ENCODE measurements at places on chromosomes 11 and 22.

GRCh38 chr11:96103102-96103501, 179.2 kb upstream of the MTMR2 start:
- no peak for DNase-seq

DNA sequence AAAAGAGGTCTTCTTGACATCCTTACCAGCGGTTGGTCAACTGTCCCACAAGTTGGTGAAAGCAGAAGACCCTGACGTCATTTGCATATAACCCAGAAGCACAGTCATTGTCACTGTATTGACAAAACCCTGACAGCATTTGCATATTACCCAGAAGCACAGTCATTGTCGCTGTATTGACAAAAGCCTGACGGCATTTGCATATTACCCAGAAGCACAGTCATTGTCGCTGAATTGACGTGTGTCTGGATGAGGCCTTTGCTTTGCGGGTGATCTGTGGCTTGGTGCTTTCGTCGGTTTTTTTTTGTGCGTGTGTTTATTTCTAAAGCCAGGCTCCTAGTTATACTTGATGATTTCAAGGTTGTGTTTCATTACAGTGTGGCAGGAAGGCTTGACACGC, 1145.2 kb downstream of the BRD1 start:
- no peak for DNase-seq

- DNase-seq: no peak
These were observed 35.2 kb downstream of the LRFN4 start for GRCh38 chr11:66891851-66892660.

GRCh38 chr11:77101043-77101537, 1.6 kb upstream of the OMP start:
- no peak for DNase-seq

- DNase-seq: no peak
These were observed 163.6 kb downstream of the GRIK4 start for GRCh38 chr11:120675171-120675570.

DNA sequence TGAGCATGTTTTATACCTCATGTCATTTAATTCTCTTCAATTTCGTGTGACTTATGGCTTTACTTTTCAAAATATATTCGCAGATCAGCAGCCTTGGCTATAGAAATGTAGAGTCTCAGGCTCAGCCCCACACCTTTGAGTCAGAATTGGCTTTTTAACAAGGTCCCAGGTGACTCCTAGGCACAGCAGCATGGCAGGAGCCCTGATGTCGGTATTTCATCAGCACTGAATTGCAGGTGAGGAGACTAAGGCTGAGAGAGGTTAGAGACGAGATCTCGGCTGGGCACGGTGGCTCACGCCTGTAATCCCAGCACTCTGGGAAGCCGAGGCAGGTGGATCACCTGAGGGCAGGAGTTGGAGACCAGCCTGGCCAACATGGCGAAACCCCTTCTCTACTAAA, 196.9 kb upstream of the SEZ6L start:
- no peak for DNase-seq

DNA sequence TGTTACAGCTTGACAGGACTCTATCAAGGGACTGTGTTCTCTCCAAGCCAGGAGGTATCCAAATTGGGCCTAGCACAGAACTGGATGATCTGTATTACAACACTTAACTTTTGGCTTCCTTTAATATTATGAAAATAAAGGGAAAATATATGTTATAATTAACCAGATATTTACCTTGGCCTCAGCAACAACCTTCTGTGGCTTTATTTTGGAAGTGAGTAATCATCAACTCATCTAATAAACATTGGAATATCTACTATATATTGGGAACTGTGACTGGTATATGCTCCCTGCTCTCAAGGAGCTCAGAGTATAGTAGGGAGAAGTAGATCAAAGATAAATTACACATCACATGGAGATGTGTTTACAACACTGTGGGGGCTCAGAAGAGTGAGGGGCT, 352.2 kb downstream of the METTL15 start:
- no peak for DNase-seq

- DNase-seq: no peak
These were observed 123.3 kb upstream of the CRYBB3 start for GRCh38 chr22:25076336-25076735.

- no peak for DNase-seq
These were observed 1.9 kb downstream of the CARNS1 start for GRCh38 chr11:67417425-67417824.

DNA sequence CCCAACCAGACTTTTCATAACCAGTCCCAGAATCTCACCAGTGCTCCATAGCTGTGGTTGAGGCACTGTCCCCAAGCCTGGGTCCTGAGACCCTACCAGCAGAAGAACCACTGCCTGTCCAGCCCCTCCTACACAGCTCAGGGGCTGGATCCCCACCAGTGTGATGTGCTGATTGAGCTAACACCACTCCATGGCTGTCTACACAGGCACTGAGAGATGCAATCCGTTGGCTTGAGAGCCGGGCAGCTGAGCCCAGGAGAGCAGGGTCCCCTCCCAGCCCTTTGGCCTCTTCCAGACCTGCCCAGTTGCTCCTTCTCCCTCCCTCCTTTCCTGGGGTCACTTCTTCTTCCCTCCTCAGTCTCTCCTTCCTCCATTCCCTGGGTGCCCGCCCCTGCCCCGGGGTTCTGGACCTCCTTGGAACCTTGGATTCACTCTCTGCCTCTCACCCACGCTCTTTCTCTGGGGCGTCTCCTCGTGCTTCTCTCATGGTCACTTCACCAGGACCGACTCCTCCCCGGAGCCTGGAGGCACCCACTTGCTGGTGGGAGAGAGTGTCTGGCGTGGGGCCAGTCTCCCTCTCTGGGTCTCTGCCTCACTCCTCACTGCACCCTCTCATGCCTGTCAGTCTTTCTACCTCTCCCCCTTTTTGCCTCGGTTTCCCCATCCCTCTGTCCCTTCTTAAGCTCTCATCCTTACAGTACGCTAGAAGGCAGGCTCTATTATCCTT, 706 bp upstream of the SCYL1 start:
- DNase-seq: no peak

- no peak for DNase-seq
These were observed 384.1 kb downstream of the LARGE1 start for GRCh38 chr22:33535937-33536875.

GRCh38 chr11:65165410-65166317, 4.4 kb upstream of the SPDYC start:
- DNase-seq: no peak

DNA sequence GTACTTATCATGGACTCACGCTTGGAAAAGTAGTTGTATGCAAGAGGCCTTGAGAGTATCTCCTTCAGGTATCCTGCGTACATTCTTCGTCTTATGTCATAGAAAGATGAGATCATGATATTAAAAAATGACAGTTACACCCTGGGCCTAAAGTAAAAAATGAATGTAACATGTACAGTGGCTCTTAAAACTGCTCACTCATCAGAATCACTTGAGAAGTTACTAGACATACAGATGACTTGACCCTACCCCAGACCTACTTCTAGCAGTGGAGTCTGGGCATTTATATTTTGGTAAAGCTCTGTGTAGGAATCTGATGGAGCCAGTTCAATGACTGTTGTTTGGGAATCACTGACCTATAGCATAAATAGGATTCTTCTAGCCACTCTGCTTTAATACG, 54.5 kb downstream of the PPME1 start:
- no peak for DNase-seq

DNA sequence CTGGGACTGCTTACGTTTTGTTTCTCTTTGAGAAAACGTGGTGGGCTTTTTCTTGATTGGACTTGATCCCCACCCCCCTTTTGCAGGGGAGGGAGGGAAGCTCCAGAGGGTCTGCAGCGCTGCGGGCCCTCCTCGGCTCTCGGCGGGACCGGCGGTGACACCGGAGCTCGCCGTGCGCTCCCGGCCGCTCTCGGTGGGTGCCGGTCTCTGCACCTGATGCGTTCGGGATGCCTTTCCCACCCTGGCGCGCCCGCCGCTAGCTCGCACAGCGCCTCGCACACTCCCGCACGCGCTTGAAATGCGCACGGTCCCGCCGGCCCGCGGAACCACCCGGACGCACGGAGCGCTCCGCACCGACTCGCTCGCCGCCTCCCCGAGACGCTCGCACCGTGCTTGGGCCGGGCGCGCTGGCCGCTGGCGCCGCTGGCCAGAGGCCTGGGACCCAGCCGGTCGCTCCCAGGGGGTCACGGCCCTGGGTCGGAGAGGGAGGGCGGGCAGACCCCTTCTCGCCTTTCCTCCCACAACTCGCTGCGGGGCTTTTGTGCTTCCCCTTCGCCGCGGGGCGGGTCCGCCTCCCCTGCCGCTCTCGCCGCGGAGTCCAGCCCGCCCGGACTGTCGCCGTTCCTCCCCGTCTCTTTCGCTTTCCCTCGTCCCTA, 1.0 kb downstream of the ZBTB16 start:
- no peak for DNase-seq

- DNase-seq: no peak
These were observed 69.9 kb downstream of the BUD13 start for GRCh38 chr11:116702772-116703385.

- DNase-seq: no peak
These were observed 6.1 kb upstream of the CD82 start for GRCh38 chr11:44559207-44559939.

GRCh38 chr11:134469627-134470026, 57.6 kb upstream of the B3GAT1 start:
- DNase-seq: no peak

- no peak for DNase-seq
These were observed 1339.4 kb downstream of the FAM181B start for GRCh38 chr11:81394311-81394710.

DNA sequence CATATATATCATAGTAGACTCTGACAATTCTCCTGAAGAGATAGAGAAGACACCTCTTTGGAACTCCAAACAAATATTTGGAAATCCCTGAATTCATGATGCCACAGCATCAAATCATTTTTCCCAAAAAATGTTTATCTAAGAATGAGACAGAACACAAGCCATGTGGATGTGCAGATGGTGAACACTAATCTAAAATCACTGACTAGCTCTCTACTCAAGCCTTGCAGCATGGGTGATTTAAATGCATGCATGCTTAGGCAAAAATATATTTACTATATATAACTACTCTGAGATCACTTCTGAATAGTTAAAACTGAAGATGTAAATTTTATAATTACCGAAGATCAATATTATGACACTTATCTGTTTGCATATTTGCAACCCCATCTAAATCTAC, 289.9 kb downstream of the GUCY1A2 start:
- DNase-seq: no peak

Measured in stimulated activated CD8-positive, alpha-beta memory T cell treated with anti-CD3 and anti-CD28 coated beads, Interleukin-4, amount 100 ng/mL, for 1 hour (primary cell).